Activated CD4-positive, alpha-beta T cell treated with anti-CD3 and anti-CD28 coated beads for 1 hour (primary cell): ENCODE measurements at places on chromosomes 13 and 19.

DNA sequence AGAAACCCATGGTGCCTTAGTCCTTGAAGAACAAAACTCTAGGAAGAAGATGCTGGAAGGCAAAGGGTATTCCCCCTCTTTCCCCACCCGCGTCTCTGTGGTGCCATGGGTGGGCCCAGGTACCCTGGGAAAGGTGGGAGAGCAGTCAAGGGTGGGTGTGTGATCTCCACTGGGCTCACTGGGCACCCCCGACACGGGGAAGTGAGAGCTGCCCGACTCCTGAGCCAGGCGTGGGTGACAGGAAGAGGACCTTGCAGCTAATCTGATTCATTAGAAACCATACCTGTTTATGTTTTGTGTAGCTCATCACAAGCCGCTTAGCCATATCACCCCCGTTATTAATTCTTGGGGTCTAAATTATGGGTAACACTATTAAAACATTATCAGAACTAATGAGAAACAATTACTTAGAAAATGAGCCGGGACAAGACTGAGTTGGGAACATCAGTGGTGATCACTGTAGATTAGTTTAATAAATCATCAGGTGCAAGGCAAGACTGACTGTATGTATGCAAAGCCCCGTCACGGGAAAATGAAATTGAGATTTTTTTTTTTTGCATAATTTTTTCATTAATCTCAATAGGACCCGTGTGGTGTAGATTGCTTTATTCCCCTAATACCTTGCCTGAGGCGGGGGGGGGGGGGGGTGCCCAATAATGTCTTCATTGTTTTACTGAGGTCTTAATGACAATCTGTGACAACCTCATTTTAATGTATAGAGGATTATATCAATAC lies 77.3 kb downstream of the ZIC5 start:
- no peak for DNase-seq

GRCh38 chr13:96100457-96101220 lies 10.7 kb downstream of the HS6ST3 start:
- DNase-seq, result no peak

- no peak for DNase-seq
Observed at GRCh38 chr13:20608438-20609020, 41.6 kb downstream of the IFT88 start.

DNA sequence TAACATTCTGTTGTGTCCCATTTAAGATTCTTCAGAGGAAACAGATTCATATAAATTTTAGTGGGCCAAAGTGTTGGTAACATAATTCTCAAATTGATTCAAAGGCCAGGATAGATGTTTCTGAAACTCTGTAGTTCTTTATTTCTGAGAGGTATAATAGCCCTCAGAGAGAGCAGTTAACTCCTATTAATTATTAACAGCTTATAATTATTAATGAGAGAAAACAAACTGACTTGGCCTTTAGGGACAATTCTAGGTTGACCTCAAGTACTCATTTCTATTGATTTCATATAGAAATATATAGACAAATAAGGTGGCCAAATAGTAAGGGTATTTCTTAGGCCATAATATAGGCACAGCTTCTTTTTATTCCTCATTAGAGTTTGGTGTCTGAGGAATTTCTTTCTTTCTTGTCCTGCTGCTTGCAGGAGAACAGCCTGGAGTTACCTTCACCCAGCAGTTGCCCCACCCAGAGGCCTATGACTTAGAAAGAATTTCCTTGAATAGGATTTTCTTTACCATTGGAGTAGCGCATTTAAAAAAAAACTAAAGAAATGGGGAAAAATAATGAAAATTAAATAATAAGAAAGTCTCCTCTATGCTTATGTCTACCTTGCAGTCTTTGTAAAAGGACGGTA lies 1430.1 kb upstream of the SPRY2 start:
- no peak for DNase-seq

- DNase-seq, result no peak
Observed at GRCh38 chr13:66837246-66837645, 392.9 kb downstream of the PCDH9 start.

DNA sequence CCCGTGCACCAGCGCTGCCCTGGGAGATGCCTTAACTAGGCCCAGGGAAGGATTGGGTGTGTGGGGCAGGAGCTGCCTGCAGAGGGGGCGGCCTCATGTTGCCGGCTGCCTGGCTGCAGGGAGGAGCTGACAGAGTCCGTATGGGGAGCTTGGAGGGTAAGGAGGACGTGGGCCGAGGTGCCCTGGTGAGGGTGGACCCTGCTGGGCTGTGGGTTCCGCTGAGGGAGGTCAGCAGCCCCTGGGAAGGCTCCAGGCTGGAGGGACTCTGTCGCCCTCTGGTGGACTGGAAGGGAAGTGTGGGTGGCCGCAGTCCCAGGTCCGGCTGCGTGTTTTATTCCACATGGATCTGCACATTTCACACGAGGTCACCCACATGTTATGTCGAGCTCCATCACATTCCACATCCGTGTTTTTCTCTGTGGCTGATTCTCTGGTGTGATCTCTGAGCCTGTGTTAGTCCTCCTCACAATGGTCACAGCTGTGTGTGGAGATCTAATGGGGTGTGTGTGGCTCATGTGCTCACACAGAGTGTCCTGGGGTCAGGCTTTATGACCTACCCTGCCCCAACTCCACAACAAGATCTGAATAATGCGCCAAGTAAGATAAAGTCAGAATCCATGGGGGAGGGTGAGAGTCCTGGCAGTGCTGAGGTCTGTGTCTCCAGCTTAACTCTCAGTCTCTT lies 1.8 kb upstream of the CEACAM8 start:
- no peak for DNase-seq

DNA sequence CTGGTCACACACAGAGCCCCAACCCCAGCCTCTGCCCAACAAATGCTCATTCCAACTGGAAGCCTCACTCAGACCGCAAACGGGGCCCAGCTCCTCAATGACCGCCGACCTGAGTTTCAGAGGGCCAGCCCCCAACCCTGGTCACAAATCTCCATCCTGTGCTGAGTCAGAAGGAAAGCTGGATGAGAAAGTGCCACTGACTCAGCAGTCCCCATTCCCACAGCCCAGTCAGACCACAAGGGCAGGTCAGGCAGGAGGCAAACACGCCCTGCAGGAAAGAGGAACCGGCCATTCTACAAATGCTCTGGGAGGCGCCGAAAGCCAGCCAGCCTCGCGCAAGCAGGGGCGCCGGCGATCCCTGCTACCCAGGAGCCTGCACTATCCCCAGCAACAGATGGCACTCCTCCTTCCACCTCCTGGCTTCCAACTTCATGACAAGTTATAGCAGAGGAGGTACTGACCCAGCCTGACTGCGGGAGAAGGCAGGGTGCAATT lies 14.1 kb upstream of the PRKD2 start:
- DNase-seq, result no peak

DNA sequence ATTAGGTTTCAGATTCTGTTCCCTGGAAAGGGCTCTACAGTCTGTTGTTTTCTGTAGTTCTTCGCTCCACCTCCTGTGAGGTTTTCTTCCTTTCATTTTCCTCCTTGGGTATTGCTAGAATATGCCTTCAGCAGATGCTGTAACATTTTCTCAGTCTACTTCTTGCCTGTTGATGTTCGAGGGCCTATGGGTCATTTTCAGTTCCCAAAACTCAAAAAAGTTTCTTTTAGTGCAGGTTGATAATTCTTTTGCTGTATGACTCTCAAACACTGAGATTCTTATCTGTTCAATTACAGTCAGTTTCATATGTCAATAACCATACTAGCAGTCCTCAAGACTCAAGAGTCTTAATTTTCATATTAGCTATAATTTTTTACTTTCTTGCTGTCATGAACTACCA lies 268.3 kb downstream of the RFC3 start:
- no peak for DNase-seq

DNA sequence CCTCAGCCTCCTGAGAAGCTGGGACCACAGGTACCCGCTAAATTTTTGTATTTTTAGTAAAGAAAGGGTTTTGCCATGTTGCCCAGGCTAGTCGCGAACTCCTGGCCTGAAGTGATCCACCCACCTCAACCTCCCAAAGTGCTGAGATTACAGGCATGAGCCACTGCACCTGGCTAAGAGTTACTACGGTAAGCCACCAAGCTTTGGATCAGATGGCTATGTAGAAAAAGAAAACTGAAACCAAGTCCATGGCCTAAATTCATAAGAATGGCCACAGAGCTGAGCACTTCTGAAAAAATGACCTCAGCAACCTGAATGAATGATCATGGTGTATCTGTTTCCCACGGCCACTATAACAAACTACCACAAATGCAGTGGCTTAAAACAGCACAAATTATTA lies 9.4 kb downstream of the OPA3 start:
- no peak for DNase-seq

- no peak for DNase-seq
Observed at GRCh38 chr19:46453661-46454060, 17.7 kb downstream of the PNMA8A start.

DNA sequence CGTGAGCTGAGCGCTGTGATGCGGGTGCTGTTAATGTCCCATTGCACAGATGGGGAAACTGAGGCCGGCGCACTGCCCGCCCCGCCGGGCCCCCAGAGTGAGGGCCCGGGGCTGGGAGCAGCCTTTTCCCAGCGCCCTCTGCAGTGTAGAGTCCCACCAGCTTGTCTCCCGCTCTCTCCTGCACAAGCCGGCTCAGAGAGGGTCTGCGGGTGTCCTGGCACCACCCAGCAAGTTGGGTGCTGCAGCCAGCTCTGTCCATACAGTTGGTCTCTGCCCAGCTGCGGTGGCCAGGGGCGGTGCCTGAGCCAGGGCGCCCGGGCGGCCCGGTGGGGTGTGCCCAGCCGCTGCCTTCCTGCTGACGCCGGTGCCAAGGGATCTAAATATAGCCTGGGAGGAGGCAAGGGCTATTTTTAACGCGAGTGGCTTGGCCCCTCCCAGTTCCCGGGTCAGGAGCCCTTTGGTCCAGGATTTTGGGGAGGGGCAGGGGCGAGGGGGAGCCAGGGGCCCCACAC lies 19.3 kb downstream of the GADD45B start:
- no peak for DNase-seq

DNA sequence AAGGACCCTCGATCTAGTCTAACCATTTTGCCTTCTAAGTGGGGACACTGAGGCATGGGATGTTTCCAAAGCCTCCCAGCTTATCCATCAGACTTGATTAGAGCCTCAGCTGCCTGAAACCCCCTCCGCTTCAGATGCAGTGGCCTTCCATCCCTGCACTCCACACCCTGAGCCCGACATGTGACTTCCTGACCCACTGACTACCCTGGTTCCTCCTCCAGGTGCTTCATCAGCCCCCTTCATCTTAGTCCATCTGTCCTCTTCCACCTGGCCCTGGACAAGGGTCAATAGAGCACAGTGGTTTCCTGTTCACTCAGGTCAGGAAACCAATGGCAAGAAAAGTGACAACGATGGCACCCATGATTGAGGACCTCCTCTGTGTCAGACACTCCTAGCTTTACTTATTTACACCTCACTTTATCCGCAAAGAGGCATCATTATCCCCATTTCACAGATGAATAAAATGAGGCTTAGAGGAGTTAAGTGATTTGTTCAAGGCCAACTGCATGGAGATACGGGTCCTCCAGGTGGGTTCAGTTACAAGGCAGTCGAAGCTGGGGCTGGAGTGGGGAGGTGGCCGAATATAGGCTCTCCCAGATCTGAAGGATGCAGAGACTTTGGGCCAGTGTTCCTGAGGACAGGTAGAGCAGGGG lies 81.6 kb upstream of the TM9SF2 start:
- peak; percentile 5 for DNase-seq

- no peak for DNase-seq
Observed at GRCh38 chr13:110676595-110677587, 29.0 kb downstream of the CARS2 start.

DNA sequence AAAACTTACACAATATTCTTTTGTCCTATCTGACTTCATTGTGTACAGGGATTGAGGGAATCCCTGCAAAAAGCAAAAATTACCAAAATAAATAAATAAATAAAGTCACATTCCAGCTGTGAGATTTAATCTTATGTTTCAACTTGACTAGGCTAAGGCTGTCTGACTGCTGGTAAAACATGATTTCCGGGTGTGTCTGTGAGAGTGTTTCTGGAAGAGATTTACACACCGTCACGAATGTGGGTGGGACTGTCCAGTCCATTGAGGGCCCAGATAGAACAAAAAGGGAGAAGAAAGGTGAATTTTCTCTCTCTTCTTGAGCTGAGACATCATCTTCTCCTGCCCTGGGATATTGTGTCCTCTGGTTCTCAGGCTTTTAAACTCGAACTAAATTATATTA lies 166.1 kb downstream of the LIG4 start:
- DNase-seq, result no peak

GRCh38 chr19:8023371-8023770 lies 17.9 kb upstream of the ELAVL1 start:
- no peak for DNase-seq

- DNase-seq, result no peak
Observed at GRCh38 chr19:50557009-50557613, 11.1 kb downstream of the LRRC4B start.

GRCh38 chr13:99158846-99159245 lies 41.8 kb upstream of the UBAC2 start:
- no peak for DNase-seq

DNA sequence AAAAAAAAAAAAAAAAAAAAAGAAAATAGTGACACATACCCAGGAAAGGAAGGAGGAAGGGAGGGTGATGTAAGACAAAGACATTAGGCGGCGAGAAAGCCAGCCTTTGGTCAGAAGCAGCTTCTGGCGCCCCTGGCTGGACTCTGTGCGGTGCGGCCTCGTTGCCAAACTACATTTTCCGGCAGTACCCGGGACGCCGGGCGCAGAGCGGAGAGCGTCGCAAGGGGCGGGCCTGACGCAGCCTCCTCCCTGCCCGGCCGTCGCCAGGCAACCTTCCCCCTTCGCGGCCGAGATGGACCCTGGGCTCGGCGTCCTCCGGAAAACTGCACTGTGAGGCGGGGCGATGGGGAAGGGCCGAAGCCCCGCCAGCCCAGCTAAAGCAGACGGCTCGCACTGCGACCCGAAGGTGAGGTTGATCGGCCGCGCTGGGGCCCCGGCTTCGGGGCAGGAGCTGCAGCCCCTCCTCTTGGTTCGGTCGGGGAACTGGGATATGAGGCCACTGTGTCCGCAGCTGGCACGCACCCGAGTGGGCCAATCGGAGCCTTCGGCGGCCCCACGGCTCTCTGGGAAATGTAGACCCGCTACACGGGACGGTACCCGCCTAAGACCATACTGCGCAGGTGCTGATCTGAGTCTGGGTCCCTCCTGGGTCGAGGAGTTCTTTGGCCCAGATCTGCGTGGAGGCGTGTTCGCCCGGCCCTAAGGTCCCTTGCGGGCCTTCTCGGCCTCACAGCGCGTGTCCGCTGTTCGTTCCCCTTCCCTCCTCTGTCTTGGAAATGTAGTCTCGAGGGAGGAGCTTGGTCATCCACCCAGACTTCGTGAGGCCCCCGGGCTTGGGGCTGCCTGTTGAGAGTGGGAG lies 2.3 kb upstream of the MZF1 start:
- peak; percentile 57 for DNase-seq

- no peak for DNase-seq
Observed at GRCh38 chr13:77417897-77418296, 91.0 kb upstream of the MYCBP2 start.
